ENCODE measurements at places on chromosomes 7 and 10.
A peak's percentile ranks its signal among the peaks of the same experiment; 100 is the strongest.

DNA sequence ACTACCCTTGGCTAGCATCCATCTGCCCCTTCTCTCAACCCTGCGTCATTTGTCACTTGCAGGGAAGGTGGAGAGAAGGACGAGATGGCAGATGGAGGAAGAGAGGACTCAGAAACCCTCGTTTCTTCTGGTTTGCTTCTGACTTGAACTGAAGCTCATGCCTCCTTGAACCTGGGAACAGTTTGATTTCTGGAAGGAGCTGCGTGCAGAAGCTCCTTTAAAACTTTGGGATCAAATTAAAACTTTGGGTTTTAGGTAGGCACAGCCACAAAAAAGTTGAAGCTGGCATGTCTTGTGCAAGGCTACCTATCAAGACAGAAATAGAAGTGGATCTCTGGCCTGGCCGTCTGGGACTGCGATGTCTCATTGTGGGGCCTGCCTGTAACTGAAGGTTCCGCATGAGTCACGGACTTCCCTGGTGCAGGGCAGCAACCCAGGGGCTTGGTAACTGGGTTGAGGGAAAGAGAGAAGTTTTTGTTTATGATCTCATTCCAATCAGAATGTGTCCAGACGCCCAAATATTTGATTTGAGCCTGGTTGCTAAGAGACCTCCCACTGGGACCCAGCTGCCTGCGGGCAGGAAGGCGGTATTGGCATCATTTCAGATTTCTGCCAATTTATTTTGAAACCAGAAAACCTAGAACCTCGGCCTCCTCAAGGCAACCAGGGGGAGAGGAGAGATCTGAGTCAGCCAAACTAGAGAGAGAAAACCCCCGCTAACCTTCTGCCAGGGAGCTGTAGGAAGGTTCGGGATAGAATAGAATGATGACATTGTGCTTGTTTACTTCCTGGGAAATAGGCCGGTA is 15.8 kb upstream of the CAMK1D start:
- DNase-seq = no peak

DNA sequence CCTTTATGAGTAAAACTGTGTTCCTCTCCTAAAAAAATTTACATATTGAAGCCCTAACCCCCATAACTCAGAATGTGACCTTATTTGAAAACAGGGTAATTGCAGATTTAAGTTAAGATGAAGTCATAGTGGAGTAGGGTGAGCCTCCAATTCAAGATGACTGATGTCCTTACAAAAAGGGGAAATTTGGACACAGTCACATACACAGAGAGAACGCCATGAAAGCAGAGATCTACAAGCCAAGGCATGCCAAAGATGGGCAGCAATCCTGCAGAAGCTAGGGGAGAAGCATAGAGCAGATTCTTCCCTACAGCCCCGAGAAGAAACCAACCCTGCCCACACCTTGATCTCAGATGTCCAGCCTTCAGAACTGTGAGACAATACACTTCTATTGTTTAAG is 23.8 kb upstream of the ADD3 start:
- DNase-seq = no peak

GRCh38 chr10:131963350-131963749 is 18.4 kb downstream of the BNIP3 start:
- no peak for DNase-seq

DNA sequence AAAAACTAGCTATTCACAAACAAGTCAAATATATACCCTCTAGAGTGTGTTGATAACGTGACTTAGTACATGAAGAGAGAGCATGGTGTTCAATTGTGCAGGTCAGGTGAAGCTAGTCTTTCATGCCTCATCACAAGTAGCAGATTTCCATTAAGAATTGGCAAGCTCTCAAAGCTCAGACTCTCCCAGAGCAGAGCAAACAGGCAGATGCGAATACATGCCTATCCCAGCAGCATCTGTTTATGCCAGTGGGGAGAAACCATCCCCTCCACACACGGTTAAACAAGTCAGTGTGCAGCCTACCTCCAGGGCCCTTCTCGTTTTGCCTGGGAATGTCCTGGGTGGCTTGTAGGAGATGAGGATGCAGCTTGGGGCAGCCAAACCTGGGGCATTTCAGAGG is 532.5 kb upstream of the C7orf33 start:
- no peak for DNase-seq

DNA sequence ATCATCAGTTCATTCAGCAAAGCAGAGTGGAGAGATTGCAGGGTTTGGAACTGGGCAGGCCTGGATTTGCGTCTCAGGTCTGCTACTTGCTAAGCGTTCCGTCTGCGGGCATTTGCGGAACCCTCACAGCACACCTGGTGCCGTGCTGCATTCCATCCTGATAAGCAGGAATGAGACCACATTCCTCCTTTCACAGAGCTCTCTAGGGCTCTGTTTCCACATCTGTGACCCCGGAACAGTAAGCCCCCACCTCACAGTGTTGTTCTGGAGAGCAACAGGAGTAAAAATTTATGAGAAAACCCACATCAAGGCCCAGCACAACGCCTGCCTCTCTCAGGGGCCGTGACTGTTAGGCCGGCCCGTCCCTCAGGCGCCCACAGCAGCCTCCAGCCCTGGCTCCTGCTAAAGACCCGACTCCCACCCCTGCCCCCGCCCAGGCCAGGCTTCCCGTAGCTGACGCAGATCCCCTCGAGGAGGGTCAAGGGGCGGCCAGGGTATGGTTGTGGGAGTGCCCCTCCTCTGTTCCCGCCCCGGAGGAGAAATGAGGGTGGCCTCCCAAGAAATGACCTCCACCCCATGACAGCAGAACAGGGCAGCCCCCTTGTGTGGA is 128.9 kb downstream of the RGS10 start:
- no peak for DNase-seq

GRCh38 chr10:30383356-30383755 is 34.3 kb upstream of the MTPAP start:
- DNase-seq = no peak

GRCh38 chr10:18155321-18155720 is 15.1 kb downstream of the CACNB2 start:
- no peak for DNase-seq

GRCh38 chr7:101618207-101618839 is 10.8 kb downstream of the MYL10 start:
- no peak for DNase-seq

- no peak for DNase-seq
These were observed 9.7 kb upstream of the GARS1 start for GRCh38 chr7:30584965-30585364.

DNA sequence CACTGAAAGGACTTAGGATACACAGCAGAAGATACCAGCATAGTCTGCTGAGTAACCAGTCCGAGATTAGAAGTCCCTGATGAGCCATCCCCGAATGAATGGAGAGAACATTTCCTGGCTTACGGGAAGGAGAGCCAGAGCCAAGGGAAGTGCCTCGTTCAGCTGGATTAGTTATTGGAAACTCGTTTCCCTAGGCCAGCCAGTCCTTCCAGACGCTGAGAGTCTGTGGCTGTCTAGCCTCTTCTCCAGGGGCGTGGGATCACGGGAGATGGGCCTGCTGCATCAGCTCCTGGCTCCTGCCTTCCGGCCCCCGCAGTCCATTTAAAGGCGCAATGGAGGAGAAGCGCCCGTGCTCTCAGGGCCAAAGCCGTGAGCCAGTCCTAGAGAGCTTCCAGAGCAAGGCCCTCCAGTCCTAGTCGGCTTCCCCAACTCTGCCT is 712.8 kb downstream of the PARD3 start:
- DNase-seq = no peak

DNA sequence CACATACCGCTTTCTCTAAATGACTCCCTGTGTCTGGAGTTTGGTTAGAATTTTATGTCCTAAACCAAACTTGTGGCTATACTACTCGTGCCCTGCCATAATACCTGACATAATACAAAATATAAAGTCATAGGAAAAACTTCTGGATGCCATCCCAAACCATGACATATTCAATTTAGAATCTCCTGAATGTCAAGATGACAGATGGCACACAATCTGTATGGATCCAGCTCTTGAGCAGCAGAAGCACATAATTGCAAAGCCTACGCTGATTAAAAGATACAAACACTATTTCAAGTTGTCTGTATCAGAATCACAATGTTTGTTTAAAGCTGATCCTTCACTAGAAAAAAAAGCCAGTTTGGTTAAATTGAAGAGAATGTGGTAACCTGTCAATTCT is 22.4 kb upstream of the CDC14C start:
- no peak for DNase-seq

GRCh38 chr10:78292982-78293865 is 259.6 kb downstream of the RPS24 start:
- no peak for DNase-seq

- peak; percentile 94 for DNase-seq
These were observed at the start of gene RASSF4 for GRCh38 chr10:44959247-44960087. Gene RASSF4, plus strand, starts transcription at chr10:44959802. Its CDS starts 10,401 bp downstream, at chr10:44970203.

DNA sequence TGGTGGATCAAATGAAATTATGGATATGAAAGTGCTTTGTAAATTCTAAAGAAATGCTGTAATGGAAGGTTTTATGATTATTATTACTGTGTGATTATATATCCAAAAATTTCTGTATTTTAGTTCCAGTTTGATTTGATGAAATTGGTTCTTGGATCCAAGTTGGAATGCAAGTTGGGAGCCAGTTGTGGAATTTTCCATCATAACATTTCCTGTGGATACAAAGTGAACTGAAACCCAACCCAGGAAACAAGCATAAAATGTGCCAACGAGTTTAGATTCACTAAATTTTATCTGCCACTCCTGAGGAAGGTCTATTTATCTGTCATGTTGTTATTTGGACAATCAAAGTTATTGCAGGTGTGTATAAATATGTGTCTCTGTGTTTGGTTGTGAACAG is 131.4 kb upstream of the MDFIC start:
- DNase-seq = no peak

DNA sequence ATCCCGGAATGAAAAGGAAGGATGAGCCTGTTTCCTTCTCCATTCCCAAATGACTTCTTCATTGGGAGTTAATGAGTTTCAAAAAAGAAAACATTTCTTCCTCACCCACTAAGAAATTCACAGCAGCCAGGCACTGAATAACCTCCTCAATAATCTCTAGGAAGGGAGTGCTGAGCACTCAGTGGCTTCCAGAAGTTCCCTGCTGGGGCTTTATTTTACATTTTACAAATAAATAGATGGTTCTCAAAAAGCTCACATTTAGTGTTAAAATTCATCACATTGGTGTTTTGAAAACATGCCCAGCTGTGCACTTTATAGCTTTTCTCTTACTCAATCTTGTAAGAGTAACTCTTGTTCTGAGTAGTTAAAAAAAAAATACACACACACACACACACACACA is 148.9 kb upstream of the PFKP start:
- DNase-seq = no peak

GRCh38 chr7:19852192-19852591 is 78.8 kb upstream of the TMEM196 start:
- no peak for DNase-seq

GRCh38 chr7:105353752-105354328 is 34.9 kb downstream of the SRPK2 start:
- DNase-seq = no peak

- no peak for DNase-seq
These were observed 19.9 kb upstream of the PCGF5 start for GRCh38 chr10:91200314-91201212.

- DNase-seq = no peak
These were observed 29.3 kb upstream of the DDX50 start for GRCh38 chr10:68871731-68872342.

DNA sequence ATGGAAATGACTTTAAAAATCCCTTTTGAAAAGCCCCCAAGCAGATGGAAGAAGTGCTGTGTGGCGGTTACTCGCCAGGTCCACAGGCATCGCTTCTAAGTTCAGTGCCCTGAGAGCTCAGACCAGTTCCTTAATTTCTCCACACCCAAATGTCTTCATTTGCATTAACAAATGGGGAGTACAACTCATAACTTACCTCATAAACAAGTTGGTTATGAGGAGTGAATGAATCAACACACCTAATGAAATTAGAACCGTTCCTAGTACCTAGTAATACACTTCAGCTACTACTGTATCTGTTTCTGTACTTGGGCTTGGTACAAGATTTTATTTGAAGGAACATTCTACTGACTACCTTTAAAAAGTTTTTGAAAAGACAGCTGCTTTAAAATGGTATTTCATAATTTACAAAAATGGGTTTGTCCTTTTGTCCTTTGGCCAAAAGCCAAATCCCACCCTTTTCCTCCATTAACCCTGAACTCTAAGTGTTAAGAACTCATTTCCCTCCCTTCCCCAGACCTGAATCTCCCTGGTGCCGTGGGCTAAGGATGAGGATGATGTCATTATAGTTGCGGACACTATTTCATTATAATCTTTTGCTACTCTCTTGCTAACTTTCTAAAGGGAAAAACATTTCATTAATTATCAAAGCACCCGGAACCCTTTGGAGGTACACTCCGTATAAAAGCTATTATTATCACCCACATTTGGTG is 221.5 kb upstream of the CELF2 start:
- DNase-seq = no peak

Data from D721Med (cell line).